Aorta (tissue), 5 donors: ENCODE measurements at places on chromosomes 13 and 19.

DNA sequence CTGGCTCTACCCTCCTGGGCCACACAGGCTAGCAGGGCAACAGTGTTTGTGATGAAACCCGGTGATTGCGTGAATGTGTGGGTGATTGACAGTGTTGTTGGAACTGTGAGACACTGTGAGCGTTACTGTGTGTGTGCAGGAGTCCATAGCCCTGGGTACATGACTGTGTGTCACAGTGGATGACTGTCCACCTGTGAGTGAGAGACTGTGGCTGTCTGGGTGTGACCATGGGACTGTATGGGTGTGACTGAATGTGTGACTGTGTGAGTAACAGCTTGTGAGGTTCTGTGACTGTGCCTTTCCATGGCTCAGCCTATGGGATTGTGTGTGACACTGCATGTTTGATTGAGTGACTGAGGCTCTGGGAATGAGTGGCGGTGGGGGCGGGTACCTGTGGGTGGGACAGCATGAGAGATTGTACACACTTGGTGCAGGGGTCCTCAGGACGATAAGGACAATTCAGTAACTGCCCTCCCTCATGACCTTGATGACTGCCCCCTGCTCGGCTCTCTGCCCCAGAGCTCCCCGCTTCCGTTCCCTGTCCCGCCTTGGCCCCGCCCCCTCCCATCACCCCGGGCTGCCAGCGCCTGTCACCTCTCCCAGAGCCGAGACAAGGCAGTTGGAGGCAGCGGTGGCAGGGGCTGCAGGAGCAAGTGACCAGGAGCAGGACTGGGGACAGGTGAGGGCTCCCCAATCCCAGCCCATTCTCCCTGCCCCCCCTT is at the start of gene GIPR:
GIPR (plus strand) TSS at position 602 of the 722 bp plus-strand sequence. CDS start 1,300 bp downstream, outside the sequence.
- DNase-seq = peak; percentile 79

GRCh38 chr19:39795001-39795400 is 16.3 kb downstream of the LEUTX start:
- no peak for DNase-seq

- DNase-seq = no peak
Measured at GRCh38 chr19:7505288-7505681, 10.6 kb upstream of the ZNF358 start.

DNA sequence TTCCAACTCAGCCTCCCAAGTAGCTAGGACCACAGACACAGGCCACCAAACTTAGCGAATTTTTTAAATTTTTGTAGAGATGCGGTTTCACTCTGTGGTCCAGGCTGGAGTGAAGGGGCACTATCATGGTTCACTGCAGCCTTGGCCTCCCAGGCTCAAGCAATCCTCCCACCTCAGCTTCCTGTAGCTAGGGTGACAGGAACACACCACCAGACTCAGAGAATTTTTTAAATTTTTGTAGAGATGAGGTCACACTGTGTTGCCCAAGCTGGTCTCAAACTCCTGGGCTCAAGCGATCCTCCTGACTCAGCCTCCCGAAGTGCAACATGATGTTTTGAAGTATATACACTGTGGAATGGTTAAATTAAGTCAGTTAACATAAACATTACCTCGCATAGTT is 263.6 kb downstream of the OXGR1 start:
- no peak for DNase-seq

DNA sequence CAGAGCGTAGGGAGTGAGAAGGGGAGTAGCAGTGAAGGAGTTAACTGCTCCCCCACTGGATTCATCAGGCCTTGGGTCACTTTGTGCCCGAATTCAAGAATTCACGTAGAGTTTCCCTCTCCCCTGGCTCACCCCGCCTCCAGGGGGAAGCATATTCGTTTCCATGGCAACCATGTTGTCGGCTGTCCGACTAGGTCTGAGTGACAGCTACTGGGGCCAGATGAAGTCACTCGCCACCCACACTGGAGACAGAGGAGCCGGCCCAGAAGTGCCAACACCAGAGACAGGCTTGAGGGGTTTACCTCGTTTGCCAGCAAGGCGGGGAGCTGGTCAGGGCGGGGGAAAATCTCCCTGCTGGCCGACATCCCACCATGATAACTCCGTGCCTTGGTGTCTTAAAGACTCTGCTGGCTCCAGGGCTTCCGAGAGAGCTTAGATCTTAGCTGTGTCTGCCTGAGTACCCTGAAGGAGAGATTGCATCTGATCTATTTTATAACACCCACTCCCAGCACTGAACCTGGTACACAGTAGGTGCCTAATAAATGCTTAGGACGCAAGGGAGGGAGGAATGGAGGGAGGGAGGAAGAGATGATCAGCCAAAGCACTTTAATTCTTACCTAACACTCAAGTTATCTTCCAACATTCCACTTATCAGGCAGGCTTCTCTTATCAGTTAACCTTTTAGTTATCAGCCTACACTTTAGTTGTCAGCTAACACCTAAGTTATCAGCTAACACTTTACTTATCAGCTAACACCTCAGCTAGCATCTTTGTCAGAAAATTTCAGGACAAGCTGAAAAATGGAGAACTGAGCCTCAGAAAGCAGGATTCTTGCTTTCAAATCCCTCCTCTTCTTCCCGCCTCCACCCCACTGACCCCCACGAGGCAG is 57.2 kb upstream of the ZNRF4 start:
- DNase-seq = no peak

DNA sequence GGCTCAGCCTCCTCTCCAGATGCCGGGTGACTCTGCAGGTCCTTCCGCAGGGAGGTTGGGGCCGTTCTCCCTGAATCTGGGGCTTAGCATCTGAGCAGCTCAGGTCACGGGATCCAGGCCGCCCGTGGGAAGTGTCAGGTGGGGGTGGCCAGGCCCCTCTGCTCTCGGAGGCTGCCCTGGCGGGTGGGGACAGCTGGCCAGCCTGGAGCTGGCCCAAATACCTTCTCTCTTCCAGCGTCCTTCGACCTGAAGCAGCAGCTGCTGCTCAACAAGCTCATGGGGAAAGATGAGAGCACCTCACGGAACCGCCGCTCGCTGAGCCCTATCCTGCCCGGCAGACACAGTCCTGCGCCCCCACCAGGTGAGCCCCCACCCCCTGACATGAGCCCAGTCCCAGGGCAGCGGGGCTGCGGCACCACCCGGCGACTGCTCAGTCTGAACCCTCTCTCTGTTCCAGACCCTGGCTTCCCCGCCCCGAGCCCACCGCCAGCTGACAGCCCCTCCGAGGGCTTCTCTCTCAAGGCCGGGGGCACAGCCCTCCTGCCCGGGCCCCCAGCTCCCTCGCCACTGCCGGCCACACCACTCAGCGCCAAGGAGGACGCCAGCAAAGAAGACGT is 19.1 kb downstream of the PEX11G start:
- DNase-seq = no peak

GRCh38 chr19:2544576-2545415 is 68.9 kb downstream of the GADD45B start:
- peak; percentile 48 for DNase-seq

- no peak for DNase-seq
Measured at GRCh38 chr13:31441800-31442510, 242.2 kb downstream of the B3GLCT start.
